ENCODE measurements at places on chromosomes 6 and 20. TPM values are rescaled to one million over a fixed set of nuclear protein-coding genes. Genes with fewer than 3 reads are reported as not detected.
A peak's percentile ranks its signal among the peaks of the same experiment; 100 is the strongest.

DNA sequence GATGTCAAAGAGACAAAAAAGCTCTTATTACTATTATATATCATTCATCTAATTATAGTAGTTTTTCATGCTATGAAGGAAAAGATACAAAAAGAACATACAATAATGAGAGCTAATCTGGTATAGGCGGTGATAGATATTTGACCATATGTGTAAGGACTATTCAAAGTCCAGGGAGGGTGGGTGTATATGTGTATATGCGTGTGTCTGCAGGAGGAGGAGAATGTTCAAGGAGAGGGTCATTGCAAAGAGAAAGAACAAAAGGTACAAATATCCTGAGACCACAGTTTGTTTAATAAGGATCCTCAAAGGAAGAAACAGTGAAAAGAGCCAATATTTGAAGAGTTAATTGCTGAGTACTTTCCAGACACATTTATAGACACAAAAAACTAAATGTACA, 1288.6 kb upstream of the CITED2 start:
- no peaks in the 10 kb centered on the region for H3K27me3 ChIP-seq
- no peaks in the 10 kb centered on the region for H3K36me3 ChIP-seq
- H3K4me1 ChIP-seq = no peaks in the 10 kb centered on the region
- H3K27ac ChIP-seq = no peak overlapping the region

- no peak for DNase-seq
- peaks cover 2% of the 10 kb centered on the region for H3K4me1 ChIP-seq
- H3K27ac ChIP-seq = peak overlapping the region; percentile 60
- no peak overlapping the region for H3K4me3 ChIP-seq
- H3K36me3 ChIP-seq = peaks cover 28% of the 10 kb centered on the region
- no peaks in the 10 kb centered on the region for H3K27me3 ChIP-seq
Observed at GRCh38 chr20:47274401-47275108, 81.9 kb downstream of the ZMYND8 start.

The HDGFL1 gene
- total RNA-seq = not detected

- H3K27me3 ChIP-seq = no peaks in the 10 kb centered on the region
- no peak for DNase-seq
- H3K4me1 ChIP-seq = no peaks in the 10 kb centered on the region
- no peaks in the 10 kb centered on the region for H3K36me3 ChIP-seq
- H3K27ac ChIP-seq = no peak overlapping the region
- H3K4me3 ChIP-seq = no peak overlapping the region
Observed at GRCh38 chr6:119536666-119537065, 187.1 kb upstream of the MAN1A1 start.

The GCNT2 gene
- 21.4 TPM for total RNA-seq

DNA sequence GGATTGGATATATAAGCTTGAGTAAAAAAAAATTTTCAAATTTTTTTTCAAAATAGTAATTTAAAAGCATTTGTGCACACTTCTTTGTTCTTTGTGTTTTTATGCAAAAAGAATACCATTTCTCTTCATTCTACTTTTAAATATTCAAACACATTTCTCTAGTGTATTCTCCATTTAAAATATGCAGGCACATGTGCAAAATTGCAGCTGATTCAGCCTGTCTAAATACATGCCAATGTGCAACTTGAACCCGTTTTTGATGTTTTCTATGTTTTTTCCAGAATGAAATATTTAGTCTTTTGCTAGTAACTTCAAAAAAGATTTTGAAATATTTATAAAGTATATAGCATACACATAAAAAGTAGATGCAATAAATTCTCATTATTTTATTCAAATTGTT, 411.8 kb downstream of the MMUT start:
- no peak for DNase-seq
- H3K4me3 ChIP-seq = no peak overlapping the region
- H3K4me1 ChIP-seq = no peaks in the 10 kb centered on the region
- no peaks in the 10 kb centered on the region for H3K36me3 ChIP-seq
- H3K27me3 ChIP-seq = no peaks in the 10 kb centered on the region

Measured in cardiac muscle cell (in vitro differentiated cells and primary cell).